ENCODE measurements at places on chromosomes 16 and 17. TPM values are rescaled to one million over a fixed set of nuclear protein-coding genes. Genes with fewer than 3 reads are reported as not detected.
A peak's percentile ranks its signal among the peaks of the same experiment; 100 is the strongest.

DNA sequence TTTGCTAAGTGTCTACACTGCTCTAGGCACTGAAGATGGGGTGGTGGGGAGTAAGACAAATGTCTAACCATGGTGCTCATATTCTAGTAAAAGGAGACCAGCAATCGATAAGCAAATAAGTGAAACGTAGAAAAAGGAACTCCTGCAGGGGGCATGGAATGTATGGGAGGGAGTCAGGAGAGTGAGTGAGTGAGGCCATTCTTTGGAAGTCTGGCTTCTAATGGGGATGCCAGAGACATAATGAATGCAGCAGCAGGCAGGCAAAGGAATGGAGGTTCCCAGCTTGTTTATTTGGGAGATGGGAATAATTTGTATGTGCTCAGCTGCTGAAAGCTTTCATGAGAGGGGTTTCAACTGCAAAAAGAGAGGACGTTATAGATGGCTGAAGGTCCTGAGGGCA lies 216.4 kb upstream of the DYNLRB2 start:
- no peak for DNase-seq

- DNase-seq, result no peak
Measured at GRCh38 chr17:31171701-31172100, 76.9 kb downstream of the NF1 start.

DNA sequence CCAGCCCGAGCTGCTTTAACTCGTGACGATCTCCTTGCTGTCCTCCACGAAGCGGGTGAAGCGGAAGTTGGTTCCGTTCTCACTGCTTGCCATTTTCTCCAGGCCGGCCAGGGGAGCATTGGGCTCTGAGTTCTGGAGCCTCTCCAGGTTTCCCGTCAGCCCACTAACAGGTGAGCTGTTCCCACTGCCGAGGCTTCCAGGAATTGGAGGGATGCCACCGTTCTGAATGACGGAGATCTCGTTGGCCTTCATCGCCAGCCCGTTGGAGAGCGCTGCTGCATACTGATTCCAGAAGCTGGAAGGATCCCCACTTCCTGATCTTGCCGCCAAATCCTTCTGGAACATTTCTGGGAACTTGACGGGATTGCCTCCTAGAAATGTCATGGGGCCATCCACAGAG lies 14.0 kb downstream of the SALL1 start:
- no peak for DNase-seq

Gene GAS7
- total RNA-seq, result 69.5 TPM

DNA sequence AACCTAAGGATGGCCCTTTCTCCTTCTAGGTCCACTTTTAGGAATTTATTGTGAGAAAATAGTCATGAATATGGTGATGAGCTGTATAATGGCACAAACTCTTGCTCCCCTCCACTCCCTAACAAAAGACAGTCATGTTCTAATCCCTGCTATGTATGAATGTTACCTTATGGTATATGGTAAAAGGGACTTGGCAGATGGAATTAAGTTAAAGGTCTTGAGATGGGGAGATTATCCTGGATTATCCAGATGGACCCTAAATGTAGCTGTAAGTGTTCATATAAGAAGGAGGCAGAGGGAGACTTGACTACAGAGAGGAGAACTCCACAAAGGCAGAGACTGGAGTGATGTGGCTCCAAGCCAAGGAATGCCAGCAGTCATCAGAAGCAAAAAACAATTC lies 296.1 kb downstream of the SOX9 start:
- DNase-seq, result no peak

DNA sequence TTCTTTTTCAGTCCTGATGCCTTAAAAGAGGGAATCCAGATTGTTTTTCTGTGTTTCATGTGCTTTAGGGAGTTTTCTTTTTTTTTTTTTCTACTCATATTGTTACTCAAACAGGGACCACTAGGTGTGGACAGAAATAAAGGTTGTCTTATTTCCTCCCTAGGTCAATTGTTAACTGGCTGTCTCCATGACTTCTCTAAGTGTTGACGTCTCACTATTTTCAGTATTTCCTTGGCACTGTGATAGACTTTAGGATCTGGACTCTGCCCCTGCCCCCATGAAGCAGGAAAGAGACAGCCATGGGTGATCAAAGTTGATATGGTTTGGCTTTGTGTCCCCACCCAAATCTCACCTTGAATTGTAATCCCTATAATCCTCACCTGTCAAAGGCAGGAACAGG lies 73.7 kb downstream of the AKAP1 start:
- no peak for DNase-seq

- DNase-seq, result no peak
Measured at GRCh38 chr17:62648956-62649294, 21.5 kb downstream of the MRC2 start.

DNA sequence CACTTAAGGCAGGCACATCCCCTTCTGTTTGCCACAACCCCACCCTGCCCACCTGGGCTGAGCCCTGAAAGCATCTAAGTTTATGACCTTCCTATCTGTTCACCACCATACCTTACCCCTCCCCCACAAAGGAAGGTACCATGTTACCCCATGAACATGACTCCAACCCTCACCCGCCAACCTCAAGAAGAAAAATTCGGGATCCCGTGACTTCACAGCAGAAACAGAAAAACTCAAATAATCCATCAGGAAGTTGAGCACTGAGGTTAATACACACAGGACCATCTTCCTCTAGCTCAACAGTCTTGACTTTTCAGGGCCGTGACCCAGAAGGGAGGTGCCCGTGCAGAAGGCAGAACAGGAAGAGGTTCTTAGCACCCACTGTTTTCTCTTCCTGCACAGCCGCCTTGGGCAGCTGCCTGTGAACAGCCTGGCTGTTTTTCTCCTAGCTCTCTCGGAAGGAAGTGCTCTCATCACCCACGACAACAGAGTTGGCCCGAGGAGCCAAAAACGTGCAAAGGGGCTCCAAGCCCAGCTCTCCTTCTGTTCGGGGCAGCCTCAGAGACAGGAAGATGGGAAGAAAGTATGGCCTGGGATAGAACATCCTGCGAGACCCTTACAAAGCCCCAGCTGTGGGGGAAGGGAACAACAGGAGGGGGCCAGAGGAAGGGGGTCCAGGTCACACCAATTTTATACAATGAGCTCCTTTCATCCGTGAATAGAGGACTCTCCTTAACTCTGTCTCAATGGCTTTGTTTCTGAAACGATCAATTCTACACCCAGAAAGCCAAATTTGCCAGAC lies 101.1 kb downstream of the XYLT1 start:
- DNase-seq, result peak; percentile 77

DNA sequence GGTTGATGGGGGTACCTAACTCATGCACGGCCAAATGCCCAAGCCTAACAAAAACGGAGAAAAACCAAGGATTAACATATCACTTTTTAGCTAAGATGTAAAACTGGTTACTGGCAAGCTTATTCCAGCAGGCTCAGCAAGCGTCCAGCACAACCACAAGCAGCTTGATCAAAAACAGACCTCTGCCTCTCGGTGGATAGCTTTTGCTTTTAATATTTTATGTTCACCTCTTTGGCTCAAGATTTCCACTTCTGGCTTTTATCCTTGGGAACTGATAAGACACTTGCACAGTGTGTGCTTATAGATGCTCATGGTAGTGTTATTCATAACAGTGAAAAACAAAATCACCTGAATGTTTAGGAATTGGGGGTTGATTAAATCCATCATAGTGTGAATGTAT lies 206.9 kb upstream of the CACNG5 start:
- DNase-seq, result no peak

DNA sequence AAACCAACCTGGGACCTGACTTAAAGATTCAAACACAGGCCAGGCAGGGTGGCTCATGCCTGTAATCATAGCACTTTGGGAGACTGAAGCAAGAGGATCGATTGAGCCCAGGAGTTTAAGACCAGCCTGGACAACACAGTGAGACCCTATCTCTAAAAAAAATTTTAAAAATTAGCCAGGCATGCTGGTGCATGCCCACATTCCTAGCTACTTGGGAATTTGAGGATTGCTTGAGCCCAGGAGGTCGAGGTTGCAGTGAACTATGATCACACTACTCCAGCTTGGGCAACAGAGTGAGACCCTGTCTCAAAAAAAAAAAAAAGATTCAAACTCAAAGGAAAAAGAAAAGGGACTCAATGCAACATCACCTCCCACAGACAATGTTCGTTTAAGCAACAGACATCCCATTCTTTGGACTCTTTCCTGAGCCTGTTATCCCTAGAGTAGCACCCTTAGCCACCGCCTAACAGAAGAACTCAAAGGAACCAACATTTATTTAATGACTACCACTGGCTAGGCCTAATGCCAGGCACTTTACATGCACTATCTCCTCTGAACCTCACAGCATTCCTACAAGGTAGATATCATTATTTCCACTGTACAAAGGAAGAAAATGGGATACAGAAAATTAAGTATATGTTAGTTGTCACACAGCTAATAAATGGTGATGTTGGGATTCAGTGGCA lies 12.7 kb downstream of the MYO18A start:
- no peak for DNase-seq

DNA sequence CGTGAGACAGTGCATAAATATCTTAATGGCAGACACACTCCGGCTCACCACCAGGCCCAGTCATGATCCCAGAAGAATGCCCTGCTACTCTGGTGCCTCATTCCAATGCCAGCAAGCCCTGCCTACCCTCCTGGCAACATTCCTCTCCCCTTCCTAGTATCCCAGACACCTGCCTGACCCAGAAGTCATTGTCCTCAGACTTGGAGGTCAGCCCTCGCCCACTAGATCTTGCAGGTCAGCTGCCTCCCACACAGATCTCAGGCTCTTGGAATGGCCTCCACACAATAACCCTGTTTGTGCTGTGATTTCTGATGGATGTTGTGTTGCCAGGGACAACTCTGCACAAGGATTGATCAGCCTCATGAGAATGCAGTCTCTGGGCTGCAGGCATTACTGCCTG lies 1.8 kb upstream of the TEX2 start:
- no peak for DNase-seq

DNA sequence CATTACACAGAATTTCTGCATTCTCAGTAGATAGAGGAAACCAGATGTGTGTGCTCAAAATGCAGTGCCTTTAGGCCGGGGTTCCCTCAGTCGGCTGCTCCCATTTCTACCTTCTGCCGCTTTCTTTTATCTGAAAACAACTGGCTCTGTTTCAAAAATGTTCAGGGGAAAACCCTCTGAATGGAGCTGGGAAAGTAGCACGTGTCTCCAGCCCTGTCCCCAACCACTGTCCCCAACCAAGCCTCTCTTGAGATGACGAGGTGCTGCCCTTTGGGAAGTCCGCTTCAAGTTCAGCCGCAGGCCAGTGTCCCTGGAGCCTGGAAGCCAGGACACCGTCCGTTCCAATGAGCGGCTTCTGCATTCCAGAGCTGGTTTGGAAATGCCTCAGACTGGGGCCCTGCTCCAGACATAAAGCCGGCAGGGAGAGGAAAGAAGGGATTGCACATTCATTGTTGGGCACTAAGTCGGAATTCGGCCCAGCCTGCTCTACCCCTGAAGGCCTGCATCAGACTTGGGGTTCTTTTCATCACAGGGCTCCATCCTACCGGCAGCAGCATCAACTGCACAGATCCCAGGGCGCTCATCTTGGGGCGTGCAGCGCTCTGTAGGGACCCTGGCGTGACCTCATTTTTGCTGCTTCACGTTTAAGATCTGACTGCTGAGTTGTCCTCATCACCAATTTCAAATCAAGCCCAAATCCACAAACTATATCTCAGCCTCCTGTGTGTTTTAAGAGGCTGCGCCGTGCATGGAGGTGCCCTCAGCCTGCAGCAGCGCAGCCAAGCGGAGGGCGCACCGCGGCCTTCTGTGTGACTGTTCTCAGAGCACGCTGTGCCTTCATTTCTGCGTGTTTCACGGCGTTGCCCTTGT lies 111.3 kb downstream of the BANP start:
- peak; percentile 76 for DNase-seq

Gene ST6GALNAC2
- 7.4 TPM for total RNA-seq

- DNase-seq, result no peak
Measured at GRCh38 chr16:2032285-2033056, 5.8 kb downstream of the NHERF2 start.

GRCh38 chr16:9980981-9981380 lies 201.2 kb downstream of the GRIN2A start:
- no peak for DNase-seq

DNA sequence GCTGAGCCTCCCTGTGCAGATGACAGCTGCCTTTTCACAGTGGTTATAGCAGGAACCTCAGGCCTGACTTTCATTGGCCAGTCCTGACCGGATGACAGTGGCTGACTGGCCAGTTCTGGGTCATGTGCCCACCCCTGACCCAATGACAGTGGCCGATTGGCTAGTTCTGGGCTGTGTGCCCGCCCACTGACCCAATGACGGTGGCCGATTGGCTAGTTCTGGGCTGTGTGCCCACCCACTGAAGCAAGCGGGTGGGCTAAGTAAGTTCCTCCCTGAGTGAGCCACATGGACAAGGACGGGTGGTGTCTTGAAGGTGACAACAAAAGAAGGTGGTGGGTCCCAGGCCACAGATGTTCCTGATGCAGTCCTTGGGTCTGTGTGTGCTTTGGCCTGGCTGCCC lies 9.5 kb downstream of the DEF8 start:
- no peak for DNase-seq

- peak; percentile 82 for DNase-seq
Measured at GRCh38 chr17:74981979-74982662, 5.3 kb upstream of the CDR2L start.

Gene ERN1
- total RNA-seq, result 6.1 TPM

Gene SPNS2
- 11.4 TPM for total RNA-seq

DNA sequence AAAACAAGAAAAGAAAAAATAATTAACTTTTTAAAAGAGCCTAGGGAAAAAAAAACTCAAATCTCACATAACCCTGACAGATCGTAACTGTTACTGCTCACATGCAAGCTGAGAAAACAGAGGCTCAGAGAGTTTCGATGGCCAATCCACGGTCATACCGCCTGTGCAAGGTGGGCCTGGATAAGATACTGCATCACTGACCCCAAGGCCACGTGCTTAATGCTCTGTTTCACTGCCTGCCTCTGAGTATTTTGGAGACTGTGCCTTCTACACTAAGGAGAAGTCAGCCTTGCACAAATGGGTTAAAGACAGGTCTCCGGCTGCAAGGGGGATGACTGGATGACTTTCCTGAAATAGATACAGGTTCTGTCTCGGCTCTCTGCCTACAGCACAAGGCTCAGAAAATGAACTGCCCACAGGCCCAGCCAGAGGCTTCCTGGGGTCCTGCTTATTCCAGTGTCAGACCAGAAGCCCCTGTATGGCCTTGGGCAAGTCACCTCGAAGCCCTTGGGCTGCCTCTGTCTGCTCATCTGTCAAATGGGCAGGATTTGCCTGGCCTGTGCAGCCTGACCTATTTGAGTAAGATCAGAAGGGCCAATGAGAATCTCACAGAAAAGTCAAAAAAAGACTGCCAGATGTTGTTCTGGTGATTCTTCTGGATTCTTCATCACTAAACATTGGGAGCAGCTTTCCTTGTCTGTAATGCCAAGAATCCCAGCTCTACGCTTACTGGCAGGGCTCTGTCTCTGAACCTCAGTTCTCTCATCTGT lies 25.8 kb downstream of the CNGB1 start:
- DNase-seq, result no peak

Measured in heart left ventricle (tissue), 16 donors.